ENCODE measurements at places on chromosomes 5 and 9. TPM values are rescaled to one million over a fixed set of nuclear protein-coding genes. Genes with fewer than 3 reads are reported as not detected.

GRCh38 chr5:102523541-102524175, 24.9 kb upstream of the SLCO6A1 start:
- no peak for DNase-seq

DNA sequence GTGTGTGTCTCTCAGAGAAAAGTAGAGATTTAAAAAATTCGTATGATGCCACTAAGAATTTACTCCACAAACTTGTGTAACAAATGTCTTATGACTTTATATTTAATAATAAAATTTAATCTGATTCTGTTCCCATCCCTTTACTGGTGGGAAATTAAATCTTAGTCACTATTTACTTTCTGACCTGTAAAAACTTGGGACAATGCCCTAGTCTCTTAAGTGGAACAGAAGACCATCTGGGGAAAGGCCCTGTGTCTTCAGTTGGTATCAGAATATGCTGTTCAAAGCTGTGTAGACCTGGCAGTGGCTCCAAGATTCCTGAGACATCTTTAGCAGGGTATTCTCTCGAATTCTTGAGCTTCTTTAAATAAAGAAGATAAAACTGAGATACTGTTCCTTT, 2.6 kb upstream of the BDP1 start:
- no peak for DNase-seq

DNA sequence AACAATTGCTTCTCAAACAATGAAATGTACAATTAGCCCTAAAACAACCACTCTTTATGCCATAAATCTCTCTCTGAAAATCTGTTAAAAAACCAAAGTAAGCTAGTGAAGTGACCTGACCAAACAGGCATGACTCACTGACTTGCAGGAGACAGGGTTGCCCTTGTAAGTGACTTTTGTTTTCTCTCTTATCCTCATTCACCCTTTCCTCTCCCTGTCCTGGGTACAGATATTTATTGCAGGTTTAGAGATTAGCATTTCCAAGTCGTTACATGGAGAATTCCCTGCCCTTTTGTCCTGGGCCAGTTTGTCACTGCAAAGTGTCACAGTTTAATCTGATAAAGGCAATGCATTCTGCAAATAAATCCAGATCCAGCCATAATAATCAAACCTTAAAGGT, 484.2 kb downstream of the IRX1 start:
- DNase-seq = no peak

DNA sequence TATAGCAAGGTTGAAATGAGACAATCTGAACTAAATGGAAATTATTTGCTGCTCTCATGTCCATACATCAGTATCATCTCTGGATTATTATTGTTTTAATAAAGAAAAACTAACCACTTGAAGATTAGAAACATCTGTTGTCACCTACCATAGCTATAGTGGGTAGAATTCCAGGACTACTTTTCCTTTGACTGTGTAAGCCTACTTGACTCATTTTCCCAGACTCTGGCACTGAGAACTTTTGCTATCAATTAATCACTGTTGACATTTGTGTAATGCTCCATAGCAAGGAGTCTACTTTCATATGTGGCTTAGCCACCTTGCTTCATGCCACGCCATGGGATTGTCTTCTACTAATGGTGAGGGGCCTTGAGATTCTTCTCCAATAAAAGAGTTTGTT, 59.9 kb upstream of the ARRDC3 start:
- no peak for DNase-seq

DNA sequence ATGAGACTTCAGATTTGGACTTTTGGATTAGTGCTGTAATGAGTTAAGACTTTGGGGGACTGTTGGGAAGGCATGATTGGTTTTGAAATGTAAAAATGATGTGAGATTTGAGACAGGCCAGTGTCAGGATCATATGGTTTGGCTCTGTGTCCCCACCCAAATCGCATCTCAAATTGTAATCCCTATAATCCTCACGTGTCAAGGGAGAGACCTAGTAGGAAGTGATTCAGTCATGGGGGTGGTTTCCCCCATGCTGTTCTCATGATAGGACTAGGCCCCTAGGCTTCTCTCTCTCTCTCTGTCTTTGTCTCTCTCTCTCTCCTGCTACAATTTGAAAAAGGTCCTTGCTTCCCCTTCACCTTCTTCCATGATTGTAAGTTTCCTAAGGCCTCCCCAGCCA, 473.3 kb upstream of the CD180 start:
- DNase-seq = no peak

DNA sequence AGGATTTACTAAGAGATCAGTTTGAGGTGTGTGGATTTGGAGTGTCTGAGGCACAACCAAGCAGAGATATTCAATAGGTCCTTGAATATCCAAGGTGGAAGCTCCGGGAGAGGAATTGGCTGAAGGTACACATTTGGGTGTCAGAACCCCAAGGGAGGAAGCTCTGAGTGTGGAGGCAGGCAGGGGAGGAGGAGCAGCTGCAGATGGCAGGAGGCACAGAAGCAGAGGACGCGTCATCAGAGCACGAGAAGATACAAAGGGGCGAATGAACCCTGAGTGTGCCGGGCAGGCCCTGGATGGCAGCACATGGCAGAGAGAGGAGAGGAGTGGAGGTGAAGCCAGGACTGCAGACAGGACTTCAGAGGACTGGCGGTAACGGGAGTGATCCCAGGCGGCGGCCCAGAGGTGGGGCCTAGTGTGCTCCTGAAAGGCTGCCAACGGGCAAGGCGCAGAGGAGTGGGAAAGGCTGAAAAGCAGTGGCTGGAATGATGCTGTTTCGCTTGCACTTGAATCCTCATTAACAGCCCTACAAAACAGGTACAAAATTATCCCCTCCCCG, 179.8 kb downstream of the FANCC start:
- no peak for DNase-seq

- DNase-seq = no peak
Observed at GRCh38 chr5:1792842-1793266, 6.8 kb downstream of the MRPL36 start.

GRCh38 chr9:134585746-134586706, 55.6 kb upstream of the COL5A1 start:
- DNase-seq = no peak

GRCh38 chr9:129703667-129704355, 38.4 kb downstream of the PRRX2 start:
- DNase-seq = no peak

GRCh38 chr9:98539954-98540353, 168.8 kb downstream of the GABBR2 start:
- no peak for DNase-seq

DNA sequence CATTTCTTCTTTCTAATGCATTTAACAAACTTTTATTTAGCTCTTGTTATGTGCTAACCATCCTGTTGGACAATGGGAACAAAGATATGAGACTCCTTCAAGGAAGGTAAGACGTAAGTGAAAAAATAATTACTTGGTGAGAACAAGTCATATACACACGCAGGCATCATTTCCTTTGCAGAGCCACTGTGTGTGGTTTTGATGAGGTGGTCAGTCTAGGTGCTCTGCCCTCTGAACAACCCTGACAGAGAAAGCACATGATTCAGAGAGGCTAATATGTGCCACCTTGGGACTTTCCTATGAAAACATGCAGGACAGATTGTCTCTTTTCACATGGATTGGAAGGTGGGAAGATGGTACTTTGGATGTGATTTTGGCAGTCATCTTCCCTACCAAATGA, 1162.5 kb upstream of the DMAC1 start:
- no peak for DNase-seq

- no peak for DNase-seq
Observed at GRCh38 chr5:141567513-141568117, 51.2 kb downstream of the DIAPH1 start.

- no peak for DNase-seq
Observed at GRCh38 chr5:92518318-92518904, 1062.6 kb downstream of the NR2F1-AS1 start.

GRCh38 chr9:34715639-34716215, 5.8 kb upstream of the CCL21 start:
- no peak for DNase-seq

DNA sequence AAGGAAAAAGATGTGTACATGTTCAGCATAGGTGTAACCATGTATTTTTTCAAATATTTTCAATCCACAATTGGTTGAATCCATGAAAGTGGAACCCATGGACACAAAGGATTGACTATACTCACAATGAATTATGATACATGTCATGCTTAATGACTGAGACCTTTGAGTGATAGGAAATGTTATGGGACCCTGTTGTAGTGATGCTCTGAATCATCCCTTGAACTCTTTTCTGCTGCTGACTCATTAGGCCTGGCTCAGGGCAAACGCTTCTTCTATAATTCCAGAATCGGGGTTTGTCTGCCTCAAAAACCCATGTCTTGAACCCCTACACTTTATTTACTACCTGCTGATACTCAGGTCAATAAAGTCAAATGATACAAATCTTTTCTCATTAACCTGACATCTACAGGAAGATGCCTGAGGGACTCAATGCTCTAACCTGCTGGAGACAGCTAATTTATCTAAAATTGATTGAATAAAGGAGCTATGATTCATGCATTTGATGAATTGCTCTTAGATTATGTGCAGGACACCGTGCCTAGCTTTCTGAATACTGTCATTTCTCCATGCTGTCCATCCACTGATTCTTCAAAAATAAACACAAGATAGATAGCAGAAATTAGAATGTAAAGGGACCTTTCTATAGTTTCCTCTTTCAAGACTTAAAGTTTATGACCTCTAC, 260.1 kb downstream of the PRELID2 start:
- DNase-seq = no peak

DNA sequence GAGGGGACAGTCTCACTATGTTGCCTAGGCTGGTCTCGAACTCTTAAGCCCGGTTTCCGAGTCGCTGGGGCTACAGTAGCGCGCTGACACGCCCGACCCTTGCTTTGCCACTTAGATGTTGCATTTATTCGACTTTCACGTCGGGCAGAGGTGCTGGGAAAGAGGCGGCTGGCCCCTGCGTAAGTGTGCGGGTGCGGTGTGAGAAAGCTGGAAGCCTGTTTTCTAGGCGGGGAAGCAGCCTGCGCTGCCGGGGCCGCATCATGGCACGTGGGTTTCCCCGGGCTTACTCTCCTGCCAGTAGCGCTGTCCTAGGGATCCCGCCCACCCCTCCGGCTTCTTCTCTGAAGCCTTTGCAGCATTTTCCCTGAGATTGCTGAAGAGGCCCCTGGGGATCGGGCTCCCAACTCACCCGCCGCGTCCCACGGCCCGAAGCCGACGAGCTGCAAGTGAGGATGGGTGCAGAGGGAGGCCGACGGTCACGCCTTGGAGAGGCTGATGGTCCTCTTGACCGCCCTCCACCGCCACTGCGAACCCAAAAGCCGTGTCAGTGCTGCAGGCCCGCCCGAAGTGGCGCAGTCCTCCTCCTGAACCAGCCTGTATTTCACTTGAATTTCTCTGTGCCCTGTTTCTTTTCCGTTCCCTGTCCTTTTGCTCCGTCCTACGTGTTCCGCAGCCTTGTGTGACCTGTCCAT, 5.8 kb upstream of the TRIM41 start:
- peak; percentile 52 for DNase-seq

DNA sequence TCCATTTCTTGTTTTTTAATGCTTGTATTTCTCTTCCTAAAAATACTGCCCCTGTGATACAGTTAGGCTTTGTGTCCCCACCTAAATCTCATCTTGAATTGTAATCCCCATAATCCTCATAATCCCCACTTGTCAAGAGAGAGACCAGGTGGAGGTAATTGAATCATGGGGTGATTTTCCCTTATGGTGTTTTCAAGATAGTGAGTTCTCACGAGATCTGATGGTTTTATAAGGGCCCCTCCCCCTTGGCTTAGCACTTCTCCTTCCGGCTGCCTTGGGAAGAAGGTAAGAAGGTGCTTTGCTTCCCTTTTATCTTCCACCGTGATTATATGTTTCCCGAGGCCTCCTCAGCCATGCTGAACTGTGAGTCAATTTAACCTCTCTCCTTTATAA, 227.4 kb downstream of the MAN2A1 start:
- no peak for DNase-seq

- no peak for DNase-seq
Observed at GRCh38 chr9:88585426-88585825, 50.4 kb downstream of the NXNL2 start.

DNA sequence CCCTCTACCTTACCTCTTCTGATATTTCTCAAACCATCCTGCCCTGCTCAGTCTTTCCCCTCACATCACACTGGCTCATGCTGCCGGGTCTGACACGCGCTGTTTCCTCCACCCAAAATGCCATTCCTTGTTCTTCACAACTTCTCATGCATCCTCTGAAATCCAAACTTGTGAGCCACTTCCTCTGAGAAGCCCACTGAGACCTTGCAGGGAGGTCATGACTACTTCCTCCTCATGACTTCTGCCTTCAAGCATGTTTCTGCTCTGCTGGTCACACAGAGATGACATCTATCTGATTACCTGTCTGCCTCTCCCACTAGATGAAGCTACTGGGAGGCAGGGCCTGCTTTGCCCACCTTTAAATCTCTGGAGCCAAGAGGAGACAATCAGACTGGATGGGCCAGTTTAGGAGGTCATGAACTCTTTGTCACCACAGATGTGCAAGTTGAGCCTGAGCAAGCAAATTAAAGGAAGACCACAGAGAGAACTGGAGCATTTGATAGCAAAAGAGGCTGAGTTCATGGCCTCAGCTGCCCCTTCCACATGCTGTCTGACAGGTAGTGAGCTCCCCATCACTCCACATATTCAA, 119.8 kb upstream of the TBC1D2 start:
- no peak for DNase-seq

DNA sequence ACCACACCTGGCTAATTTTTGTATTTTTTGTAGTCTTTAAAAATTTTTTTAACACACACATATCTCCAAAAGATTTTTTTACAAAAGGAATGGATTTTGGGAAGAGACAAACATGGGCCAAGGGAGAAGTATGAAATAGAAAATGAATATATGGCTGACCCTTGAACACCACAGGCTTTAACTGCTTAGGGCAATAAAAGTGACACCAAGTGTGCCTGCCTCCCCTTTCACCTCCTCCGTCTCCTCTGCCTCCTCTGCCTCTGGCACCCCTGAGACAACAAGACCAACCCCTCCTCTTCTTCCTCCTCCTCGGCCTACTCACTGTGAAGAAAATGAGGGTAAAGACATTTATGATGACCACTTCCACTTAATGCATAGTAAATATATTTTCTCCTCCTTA, 483.9 kb downstream of the KDM4C start:
- DNase-seq = no peak

DNA sequence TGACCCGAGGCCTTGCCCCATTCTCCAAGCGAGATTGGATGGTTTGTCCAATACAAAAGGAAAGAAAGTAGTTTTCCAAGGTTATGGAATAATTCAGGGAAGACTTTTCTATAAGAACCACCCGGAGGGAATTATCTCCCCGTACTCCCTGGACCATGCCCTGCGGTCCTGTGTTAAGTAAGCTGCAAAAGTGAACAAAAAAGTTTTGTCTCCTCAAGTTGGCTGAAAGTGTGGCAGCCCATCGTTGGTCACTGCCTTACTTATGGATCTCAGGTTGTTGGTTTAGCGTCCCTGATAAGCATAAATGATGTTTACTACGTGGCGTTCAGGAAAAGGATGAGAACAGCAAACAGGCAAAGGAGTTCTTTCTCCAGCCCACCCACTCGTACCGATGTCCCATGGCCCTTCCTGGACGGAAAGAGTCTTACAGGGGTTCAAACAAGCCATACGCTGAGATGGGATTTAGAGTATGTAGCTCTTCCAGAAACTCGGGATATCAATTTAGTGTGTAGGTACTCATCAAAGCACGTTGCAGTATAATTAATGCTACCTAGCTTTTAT, 413 bp upstream of the AUH start:
- DNase-seq = no peak

NR5A1 gene
- not detected for total RNA-seq

ANKRD18A gene
- total RNA-seq = 2.6 TPM

PCDHGA8 gene
- 8.4 TPM for total RNA-seq

FBP1 gene
- 0.64 TPM for total RNA-seq

OR1L1 gene
- total RNA-seq = not detected

SPAAR gene
- total RNA-seq = 5.8 TPM
